ENCODE measurements at places on chromosomes 5 and 9. TPM values are rescaled to one million over a fixed set of nuclear protein-coding genes. Genes with fewer than 3 reads are reported as not detected.

Gene SAXO1
- not detected for total RNA-seq

Gene SARDH
- total RNA-seq = 5.0 TPM

Gene ADRA1B
- not detected for total RNA-seq

Gene CCNI2
- not detected for total RNA-seq

Gene CDO1
- total RNA-seq = 2.9 TPM

Gene LMNB1
- 69.8 TPM for total RNA-seq

Gene MYO10
- total RNA-seq = 132 TPM

All from endothelial cell (in vitro differentiated cells).